CD8-positive, alpha-beta T cell (primary cell): ENCODE measurements at places on chromosomes 3 and 15.
A peak's percentile ranks its signal among the peaks of the same experiment; 100 is the strongest.

DNA sequence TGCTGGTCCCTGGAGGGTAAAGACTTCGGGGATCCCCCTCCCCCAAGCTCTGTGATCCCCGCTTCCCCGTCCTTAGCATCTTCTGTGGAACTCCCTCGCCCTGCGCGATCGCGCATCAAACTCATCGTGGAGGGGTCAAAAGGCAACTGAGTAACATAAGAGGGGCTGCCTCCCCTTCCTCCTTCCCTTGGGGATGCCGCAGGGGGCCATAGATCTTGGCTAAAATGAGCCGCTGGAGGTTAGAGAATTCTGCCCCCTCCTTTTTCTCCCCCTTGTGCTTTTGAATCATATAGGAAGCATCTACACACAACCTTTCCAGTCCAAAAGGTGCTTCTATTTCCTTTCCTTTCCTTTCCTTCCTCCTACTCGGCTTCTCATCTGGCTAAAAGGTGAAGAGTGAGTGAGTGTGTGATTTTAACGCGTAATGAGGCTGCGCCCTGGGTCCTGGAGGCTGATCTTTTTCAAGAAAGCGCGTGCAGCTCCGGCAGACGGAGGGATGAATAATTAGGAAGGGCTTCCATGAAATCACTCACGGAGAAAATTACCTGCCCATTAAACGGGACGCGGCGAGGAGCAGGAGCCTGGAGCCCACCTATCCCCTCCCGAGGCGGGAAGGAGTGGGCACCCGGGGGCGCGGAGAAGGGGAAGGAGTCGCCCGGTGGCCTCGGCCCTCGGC, 831 bp upstream of the ROBO2 start:
- DNase-seq = no peak

DNA sequence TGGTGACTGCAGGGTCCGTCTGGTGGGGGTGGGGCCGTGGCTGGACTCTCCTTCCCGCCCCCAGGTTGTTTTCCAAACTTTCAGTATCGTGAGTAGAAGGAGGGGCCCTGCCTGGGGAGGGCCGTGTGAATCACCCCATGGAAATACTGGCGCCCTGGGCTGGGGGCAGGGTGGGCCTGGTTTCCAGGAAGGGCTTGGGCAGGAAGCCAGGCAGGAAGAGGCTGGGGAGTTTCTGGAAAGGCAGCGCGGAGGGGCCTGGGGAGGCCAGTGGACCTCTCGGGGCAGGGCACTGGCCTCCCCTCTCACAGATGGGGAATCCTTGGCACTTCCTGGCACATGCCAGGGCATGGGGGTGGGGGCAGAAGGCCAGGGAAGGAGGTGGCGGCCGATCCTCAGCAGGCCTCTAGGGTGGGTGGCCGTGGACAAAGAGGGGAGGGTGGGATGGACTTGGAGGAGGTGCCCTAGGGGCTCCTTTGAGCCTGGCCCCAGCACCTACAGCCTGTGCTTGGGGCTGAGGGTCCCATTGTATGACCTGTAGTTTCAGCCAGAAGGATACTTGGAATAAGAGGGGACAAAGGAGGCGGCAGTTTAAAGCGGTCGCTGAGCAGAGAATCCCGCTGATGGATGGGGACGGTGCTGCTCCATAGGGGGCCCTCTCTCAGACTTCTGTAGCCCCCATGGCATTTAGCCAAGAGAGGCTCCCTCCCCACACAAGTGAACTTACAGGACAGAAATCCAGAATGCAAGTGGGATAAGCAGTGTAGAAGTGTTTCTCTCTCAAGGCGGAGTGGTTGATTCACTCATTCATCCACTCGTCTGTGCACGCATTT, 56.5 kb upstream of the GATA2 start:
- no peak for DNase-seq

GRCh38 chr15:33742800-33743199, 225.5 kb upstream of the CHRM5 start:
- no peak for DNase-seq

GRCh38 chr3:115239717-115240116, 92.6 kb upstream of the ZBTB20 start:
- DNase-seq = no peak

GRCh38 chr3:68973639-68974038, 39.8 kb downstream of the EOGT start:
- no peak for DNase-seq

- DNase-seq = no peak
These were observed 34.7 kb downstream of the SHC4 start for GRCh38 chr15:48928877-48929538.

GRCh38 chr3:57397175-57398026, 104.9 kb upstream of the ASB14 start:
- DNase-seq = peak; percentile 53

- DNase-seq = no peak
These were observed 37.9 kb downstream of the RPLP1 start for GRCh38 chr15:69490356-69491037.

DNA sequence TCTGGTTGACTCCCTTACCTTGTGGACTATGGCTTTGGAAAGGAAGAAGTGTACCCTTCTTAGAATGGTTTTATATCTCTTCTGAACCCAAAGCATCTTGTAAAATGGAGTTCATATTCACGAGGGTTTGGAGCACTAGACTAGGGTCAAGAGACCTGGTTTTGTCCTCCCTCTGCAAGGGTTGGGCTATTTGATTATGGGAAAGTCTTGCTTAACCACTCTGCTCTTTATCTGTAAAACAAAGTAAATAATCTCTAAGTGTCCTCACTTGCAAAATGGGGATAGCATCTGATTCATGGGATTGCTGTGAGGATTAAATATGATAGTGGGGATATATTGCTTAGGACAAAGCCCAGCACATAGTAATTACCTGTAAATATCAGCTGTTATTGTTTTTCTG, 17.9 kb upstream of the SLC2A2 start:
- no peak for DNase-seq

DNA sequence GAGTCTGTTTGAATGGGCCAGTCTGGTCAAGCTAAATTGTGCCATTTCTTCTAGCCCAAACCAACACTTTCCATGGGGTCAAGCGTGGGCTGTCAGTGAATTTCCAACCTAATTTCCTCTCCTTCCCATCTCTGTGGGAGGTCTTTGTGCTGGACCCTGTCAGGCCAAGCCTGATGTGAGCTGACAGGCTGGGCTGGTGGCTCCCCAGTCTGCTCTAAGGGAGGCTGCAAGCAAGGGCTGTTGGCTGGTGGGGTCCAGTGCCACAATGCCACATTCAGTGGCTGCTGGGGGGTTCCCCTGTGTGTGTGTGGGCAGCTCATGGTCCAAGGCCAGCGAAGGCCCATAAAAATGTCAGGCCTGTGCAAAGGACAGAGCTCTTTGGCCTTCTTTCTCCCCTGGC, 216.1 kb downstream of the OPA1 start:
- no peak for DNase-seq
